Activated CD4-positive, alpha-beta T cell treated with anti-CD3 and anti-CD28 coated beads, Interleukin-2, amount 10 ng/mL, durations not matched to agents 7 days and 5 days (primary cell): ENCODE measurements at places on chromosomes 13 and 19. TPM values are rescaled to one million over a fixed set of nuclear protein-coding genes. Genes with fewer than 3 reads are reported as not detected.

The ZNF536 gene
- not detected for total RNA-seq

DNA sequence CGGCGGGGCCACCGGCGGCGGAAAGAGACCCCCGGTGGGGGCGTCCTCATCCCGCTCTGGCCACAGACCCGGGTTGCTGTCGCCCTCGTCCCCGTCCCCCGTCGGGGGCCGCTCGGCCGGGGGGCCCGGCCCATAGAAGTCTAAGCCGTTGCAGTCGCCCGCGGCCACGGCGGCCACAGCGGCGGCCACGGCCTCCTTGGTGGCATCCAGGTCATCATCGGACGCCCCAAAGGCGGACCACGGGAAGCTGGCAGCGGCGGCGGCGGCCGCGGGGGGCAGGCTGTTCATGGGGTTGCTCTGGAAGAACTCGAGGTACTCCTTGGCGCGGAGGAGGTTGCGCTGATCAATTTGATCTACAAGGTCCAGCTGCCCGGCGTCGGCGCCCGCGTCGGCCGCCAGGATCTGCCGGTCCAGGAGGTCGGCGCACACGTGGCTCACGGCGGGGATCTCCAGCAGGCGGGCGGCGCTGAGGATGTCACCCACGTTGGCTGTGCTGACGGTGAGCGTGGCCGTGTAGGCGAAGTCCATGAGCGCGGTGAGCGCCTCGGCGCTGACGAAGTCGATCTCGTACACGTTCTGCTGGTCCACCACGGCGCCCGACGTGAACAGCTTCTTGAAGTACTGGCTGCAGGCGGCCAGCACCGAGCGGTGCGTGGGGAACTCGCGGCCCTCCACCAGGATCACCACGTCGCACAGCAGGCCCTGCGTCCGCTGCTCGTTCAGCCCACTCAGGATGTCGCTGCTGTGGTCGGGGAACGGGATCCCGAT, 12.1 kb downstream of the ZBTB7A start:
- DNase-seq: no peak

- peak; percentile 55 for DNase-seq
These were observed 46.4 kb downstream of the CELF5 start for GRCh38 chr19:3270902-3271301.

GRCh38 chr19:5682107-5682482, 1.3 kb downstream of the HSD11B1L start:
- no peak for DNase-seq

The ZNF850 gene
- total RNA-seq: 7.4 TPM

The PDX1 gene
- total RNA-seq: not detected

DNA sequence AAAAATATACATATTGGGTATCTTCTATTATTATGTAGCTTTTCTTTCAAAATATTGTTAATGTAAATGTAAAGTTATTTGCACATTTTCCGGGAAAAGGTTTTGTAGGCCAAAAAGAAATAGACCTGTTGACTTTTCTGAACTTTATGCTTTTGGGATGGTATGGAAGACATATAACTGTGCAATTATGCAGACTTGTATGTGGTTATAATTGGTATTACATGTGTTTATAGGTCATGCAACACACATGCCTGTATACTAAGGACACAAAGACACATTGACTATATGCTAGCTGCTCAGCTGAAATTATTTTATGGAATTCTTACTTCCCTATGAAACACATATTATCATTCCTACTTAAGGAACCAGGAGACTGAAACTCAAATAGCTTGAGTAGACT, 2.3 kb upstream of the NBEA start:
- no peak for DNase-seq

GRCh38 chr13:23570921-23571315, 706 bp downstream of the TNFRSF19 start:
- no peak for DNase-seq

The ATP8A2 gene
- total RNA-seq: 0.42 TPM

DNA sequence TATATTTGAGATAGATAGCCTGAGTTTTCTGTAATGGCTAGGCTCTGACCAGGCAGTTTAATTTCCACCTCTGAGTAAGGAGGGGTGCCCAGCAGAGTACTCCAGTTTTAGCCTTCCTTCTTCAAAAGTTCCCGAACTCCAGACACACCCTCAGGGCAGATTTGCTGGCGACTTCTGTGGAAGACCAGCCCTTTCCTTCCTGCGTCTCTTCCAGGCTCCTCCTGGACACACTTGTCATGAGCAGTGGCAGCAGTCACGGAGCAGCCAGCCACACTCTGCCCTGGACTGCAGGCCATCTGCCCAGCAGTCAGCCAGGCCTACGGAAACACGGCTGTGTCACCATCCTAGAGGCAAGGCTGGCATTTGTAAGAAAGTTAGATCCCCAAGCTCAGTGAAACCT, 6.6 kb upstream of the FLT1 start:
- no peak for DNase-seq

GRCh38 chr13:26950546-26950945, 190.0 kb upstream of the GPR12 start:
- DNase-seq: no peak

DNA sequence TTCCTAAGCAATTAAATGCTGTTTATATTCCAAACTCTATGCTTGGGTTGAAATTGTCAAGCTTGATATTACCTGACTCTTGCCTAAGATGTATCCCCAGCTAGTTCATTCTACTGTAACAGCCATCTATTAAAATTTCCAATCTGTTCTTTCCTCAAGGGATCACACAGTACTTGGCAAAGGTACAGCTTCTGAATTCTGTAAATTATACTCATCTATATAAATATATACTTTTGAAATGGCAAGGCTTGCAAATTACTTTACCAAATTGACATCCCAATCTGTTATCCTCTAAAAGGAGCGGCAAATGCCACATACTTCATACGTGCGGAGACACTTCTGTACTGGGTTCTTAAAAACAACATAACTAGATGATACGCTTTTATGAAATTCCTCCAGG, 330.2 kb downstream of the DNAJC15 start:
- no peak for DNase-seq

The KLK8 gene
- not detected for total RNA-seq

DNA sequence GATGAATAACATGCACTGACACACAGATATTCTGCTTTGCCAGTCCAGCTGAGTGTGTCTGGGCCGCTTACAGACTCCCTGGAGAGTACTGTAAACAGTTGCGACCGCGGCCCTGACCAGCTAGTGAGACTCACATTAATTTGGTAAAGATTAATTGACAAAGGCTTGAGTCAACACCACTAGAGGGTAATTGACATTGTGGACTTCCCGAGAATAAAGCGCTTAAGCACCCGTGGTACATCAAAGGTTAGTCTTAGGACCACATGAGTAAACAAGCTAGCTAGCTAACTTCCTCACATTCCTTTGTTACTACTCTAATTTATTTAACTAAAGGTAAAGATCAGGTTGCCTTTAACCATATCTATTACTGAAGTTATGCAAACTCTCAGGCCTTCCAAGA, 624.4 kb upstream of the ARGLU1 start:
- DNase-seq: no peak

The GRK1 gene
- 0.19 TPM for total RNA-seq

DNA sequence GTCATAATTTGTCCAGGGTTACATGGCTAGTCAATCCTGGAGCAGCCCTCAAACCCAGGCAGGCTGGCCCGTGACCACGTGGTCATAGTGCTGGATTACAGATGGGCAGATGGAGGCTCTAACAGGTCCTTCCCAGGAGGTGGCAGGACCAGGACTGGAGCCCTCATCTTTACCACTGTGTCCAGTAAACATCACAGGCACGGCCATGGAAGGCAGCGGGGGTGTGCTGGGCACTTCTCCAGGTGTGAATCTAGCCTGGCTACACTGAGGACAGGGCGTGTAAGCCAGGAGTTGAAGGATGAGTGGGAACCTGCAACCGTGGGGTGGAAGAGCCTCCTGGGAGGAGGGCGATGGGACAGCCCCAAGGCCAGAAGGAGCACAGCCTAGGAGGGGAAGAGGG, 6.1 kb downstream of the CIC start:
- no peak for DNase-seq

The TBXA2R gene
- total RNA-seq: 0.92 TPM

DNA sequence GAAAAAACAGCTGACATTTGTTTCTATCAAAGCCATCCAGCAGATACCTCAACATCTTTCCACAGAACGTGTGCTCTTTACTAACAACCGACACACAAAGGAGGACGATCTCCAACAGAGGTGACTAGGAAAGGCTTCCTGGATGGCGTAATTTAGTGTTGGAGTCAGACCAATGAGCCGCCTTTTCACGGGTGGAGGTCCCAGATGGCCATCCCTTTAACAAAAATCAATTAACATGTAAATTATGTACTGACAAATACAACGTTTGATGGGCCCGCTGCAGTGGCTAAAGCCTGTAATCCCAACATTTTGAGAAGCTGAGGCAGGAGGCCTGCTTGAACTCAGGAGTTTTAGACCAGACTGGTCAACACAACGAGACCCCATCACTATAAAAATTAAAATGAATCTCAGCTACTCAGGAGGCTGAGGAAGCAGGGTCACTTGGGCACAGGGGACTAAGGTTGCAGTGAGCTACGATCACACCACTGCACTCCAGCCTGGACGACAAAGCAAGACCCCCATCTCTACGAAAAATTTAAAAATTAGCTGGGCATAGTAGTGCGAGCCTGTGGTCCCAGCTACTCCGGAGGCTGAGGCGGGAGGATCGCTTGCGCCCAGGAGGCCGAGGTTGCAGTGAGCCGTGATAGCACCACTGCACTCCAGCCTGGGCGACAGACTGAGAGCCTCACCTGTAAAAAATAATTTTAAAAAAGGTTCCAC, 1.2 kb upstream of the DPY19L3 start:
- no peak for DNase-seq

The CFD gene
- 1.6 TPM for total RNA-seq

GRCh38 chr19:42412227-42412626, 15.0 kb downstream of the LIPE start:
- no peak for DNase-seq

GRCh38 chr13:112997188-112998130, 28.4 kb downstream of the MCF2L start:
- no peak for DNase-seq

DNA sequence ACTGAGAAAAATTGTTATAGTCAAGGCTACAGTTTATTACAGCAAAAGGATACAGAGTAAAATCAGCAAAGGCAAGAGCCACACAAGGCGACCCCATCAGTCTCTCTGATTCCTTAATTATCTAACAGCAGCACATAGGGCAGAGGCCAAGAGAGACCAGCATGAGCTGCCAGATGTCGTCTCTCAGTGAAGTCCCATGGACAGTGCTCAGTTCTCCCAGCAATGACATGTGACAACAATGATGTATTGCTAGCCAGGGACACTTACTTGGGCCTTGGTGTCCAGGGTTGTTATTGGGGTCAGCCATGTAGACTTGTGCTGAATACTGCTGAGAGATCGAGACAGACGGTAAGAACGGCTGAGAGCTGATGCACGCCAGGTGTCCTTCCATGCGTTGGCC, 22.3 kb downstream of the ZSWIM9 start:
- no peak for DNase-seq

The BEST2 gene
- not detected for total RNA-seq

- DNase-seq: no peak
These were observed 10.9 kb downstream of the EXOC3L2 start for GRCh38 chr19:45234089-45234869.

DNA sequence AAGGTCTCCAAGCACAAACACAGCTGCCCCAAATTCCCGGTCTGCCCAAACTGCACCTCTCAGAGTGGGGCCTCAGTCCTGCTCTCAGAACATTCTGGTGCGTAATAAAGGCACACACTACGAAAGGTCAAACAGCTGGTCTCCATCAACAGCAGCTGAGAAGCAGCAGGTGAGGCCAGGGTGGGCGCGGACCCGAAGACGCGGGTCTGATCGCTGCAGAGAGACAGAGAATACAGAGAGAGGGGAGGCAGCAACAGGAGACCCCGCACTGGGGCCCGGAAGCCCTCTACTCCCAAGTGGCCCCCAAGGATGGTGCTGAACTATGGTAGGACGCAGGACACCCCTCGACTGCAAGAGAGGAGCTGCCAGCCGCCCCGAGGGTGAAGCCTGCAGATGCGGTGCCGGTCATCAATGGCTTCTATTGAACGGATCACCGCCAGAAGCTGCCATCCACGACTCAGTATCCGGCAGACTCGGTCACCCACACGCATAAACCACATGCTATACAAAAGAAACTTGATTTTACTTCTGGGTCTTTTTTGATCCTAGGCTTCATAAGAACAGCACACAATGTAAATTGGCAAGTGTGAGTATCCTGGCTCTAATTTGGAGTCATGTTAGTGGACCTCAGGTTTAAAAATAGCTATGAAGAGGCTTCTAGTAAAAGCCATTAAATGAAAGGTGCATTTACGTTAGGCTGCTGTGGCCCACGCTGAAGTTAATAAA, 33.4 kb downstream of the STK24 start:
- DNase-seq: peak; percentile 31
